ENCODE measurements at places on chromosomes 6 and 20.

GRCh38 chr6:67914419-67914818 is 720.7 kb upstream of the ADGRB3 start:
- DNase-seq = no peak

GRCh38 chr20:53866794-53867740 is 203.3 kb downstream of the BCAS1 start:
- peak; percentile 18 for DNase-seq

DNA sequence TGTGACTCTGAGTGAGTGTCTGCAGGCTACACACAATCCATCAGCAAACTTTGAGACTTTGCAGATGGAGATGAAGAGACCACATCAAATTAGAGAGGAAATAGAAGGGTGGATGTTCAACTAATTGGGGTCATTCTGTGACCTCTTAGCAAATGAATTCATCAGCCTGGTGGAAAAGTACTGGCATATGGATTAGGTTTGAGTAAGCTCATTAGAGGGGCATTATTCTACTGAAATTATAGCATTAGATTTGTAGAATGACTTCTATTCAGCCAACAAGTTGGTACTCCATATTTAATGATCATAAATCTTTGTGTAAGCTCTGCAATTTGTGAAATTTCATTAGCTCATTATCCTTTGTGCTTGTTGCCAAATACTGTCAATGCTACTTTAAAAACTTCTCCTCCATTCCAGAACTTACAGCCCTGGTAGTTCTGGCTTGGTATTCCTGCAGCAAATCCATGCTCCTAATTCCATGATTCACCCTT is 63.8 kb downstream of the ADTRP start:
- DNase-seq = no peak

DNA sequence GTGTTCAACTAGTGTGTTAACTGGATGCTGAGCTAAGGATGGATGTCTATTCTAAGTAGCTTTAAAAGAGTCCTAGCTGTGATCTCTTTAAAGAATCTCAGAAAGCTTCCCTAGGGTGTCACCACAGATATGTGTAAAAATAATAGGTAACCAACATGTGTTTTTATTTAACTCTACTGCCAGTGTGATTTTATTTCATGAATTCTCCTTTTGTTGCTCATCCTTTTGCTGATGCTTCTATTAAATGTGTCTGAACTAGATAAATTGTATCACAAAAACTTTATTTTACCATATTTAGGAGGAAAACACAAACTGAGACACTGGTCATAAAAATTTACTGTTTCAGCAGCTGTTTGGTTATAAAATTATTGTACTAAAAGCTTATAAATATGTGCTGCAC is 809.4 kb upstream of the CITED2 start:
- DNase-seq = peak; percentile 66

GRCh38 chr20:47984437-47984836 is 199.2 kb upstream of the SULF2 start:
- DNase-seq = no peak

GRCh38 chr20:38250609-38251008 is 9.9 kb downstream of the KIAA1755 start:
- DNase-seq = no peak

All from astrocyte of the spinal cord (primary cell).